ENCODE measurements at places on chromosomes 7 and 10.

DNA sequence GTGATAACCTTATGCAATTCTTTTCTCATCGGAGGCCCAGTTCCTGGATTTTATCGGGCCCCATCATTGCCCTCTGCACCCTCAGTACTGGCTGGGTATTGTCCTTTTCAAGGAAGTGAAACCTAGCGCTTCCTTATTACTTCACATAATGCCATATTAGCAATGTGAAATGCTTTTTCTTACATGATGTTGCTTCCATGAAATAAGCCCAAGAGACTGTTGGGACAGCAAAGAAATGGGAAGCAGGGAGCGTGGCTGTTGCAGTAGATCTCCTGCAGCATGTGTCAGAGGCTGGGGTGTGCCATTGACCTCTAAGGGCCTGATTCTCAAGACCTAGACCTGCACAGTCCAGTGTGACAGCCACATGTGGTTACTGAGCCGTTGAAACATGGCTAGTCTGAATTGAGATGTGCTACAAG, 8.1 kb downstream of the CHN2 start:
- DNase-seq, result peak; percentile 53

DNA sequence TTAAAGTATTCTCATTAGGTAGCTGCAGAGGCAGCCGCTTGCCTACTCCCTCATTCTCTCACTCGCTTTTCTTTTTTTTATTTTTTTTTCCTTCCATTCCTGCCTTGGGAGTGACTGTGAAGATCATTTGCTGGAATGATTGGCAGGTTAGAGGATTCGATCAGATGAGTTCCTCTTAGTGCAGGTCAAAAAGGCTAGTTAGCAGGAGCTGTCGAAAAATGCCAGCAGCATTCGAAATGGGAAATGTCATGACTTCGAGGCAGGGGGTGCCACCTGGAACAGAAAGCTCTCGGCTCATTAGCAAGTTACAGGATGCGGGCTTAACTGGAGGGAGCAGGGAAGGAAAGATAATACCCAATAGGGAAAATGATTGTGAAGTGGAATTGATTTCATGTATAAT, 137.5 kb upstream of the FZD1 start:
- DNase-seq, result no peak

GRCh38 chr7:108136191-108136688, 6.1 kb upstream of the LAMB4 start:
- DNase-seq, result no peak

DNA sequence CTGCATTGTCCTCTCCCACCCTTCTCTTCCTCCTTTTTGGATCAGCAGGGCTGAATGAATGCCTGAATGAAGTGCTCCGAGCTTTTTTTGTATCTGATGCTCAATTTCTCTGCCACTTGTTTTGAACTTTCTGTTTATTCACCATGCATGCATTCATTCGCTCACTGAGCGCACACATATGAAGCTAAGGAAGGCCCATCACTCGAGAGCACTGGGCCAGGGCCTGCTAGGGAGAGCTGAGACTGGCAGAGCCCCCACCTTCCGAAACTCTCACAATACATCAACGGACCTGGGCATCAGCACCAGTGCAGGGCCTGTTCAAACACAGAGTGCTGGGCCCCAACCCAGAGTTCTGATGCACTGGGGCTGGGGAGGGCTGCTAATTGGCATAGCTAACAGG, 45.7 kb downstream of the RPS24 start:
- DNase-seq, result no peak

DNA sequence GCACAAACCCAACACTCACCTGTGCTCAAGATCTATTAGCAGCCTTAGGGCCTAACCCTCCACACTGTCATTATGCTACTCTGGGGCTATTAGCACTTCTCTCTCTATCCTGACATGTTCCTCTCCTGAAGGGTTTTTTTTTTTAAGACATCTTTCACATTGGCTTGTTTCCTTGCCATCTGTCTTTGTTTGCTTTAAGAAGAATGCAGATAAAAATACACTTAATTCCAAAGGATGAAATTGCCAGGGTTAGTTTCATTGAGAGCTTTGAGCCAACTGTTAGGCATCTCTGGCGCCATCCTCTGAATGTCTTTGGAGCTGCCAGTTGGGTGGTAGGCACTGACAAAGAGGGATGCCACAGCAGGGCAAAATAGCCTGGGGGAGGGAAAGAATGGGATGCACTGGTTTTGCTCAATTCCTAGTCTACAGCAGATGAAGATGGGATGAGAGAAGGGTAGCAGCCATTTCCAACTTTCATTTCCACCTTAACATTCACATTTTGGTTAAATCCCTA, 399.2 kb downstream of the SORCS1 start:
- no peak for DNase-seq

GRCh38 chr10:70651661-70652060, 20.6 kb upstream of the ADAMTS14 start:
- peak; percentile 7 for DNase-seq

DNA sequence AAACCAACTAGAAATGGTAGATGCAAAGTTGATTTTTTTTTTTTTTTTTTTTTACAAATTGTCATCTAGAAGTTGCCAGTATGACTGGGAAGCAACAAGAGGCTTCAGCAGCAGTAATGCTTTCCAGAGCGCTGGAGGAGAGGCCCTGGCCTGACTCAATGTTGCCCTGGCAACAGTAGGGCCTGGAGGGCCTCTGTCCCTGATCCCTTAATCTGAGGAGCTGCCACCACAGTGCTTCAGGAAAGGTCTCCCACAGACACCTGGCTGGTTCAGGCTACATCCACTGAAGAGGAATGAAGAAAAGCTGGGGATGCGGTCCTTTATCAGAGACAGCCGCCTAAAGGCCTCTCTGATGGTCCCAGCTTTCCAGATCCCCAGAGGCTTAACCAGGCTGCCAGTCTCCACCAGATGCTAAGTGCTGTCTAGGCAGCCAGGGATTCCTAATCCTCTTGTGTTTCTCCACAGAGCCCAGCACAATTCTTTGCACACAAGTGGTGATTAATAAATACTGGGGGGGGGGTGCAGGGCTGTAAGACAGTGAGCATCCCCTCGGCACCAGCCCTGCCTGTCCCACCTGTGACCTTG, 33.7 kb downstream of the ZNF777 start:
- DNase-seq, result no peak

DNA sequence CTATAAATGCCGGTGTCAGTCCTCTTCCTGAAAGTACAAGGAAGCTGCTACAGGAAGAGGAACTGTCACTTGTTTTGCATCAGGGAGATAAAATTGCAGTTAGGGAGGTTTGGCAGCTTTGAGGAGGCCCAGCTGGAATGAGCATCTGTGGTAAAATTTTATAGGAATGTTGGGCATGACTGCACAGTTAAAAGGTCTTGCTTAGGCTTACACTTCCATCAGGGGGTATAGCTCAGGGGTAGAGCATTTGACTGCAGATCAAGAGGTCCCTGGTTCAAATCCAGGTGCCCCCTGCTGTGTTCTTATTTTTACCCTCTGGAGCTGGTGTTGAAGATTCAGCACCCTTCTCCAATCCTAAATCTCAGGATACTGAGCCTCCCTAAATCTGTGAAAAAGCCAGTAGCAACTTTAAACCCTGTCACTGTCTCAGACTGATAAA, 65.9 kb downstream of the ZNF467 start:
- DNase-seq, result no peak

DNA sequence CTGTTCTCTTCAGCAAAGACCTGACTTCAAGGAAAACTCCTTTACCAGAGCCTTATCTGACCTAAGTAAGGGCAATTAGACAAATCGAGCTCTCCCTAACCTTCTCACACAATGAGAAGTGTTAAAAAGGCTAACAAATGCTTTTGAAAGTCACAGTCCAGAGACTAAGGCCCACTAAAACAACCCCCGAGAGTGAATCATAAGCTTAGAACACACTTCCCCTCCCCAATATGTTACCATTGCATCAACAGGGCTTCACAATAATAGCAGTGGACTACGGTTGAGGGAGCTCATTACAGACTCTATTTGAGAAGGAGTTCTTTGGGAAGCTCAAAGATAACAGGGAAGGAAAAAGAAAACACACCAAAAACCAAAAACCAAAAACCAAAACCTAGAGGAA, 28.6 kb upstream of the ZEB1 start:
- no peak for DNase-seq

DNA sequence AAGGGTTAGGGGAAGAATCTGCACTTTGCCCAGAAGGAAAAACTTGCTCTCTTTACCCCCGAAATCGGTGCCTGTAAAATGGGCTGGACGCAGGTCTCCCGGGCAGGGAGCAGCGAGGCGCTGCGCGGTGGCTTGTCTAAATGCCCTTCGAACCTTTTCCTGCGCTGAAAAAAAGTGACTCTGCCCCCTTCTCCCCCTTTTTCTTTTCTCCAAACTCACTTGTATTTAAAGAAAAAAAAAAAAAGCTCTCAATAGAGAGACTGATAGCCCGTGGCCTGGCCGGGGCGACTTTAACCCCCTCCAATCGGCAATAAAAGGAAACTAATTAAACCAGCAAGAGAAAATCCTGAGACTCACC, 286 bp downstream of the SP8 start:
- DNase-seq, result no peak

- DNase-seq, result peak; percentile 53
These were observed 164.4 kb downstream of the GLRX3 start for GRCh38 chr10:130300608-130301020.

- no peak for DNase-seq
These were observed 70.0 kb upstream of the FAM13C start for GRCh38 chr10:59432207-59432900.

DNA sequence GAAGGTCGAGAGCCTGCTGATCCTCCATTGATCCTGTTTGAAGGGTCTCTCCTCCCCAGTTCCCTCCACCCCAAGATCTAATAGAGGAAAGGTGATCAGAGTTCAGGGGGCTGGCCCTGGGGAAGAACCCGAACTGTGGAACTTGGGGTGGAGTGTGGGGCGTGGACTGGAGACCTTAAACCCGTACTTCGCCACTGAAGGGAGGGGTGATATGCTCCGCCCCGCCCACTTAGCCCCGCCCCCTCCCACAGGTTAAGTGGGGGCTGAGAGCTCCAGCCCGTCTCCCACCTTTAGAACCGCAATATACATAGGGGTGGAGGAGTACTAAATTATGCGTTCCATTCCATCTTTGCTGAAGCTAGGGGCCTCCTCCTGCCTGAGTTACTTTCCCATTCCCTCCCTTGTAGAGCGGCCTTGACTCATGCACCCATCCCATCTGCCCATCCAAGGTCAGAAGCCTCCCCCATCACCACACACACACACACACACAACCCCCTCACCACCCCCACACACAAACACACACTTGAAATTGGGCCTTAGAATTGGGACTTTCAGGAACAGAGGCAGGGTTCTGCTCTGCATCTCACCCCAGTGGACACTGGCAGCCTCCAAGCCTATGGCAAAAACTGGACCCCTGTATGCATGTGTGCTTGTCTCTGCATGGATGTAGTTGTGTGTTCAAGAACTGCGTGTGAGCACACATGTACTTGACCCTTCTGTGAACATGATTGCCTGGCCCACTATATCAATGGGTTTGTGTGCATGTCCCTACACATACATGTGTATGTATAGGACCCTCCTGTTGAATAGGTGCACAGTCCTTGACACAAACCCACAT, 991 bp downstream of the SEMA4G start:
- DNase-seq, result peak; percentile 41

- no peak for DNase-seq
These were observed 67.7 kb upstream of the AQP1 start for GRCh38 chr7:30843741-30844482.

DNA sequence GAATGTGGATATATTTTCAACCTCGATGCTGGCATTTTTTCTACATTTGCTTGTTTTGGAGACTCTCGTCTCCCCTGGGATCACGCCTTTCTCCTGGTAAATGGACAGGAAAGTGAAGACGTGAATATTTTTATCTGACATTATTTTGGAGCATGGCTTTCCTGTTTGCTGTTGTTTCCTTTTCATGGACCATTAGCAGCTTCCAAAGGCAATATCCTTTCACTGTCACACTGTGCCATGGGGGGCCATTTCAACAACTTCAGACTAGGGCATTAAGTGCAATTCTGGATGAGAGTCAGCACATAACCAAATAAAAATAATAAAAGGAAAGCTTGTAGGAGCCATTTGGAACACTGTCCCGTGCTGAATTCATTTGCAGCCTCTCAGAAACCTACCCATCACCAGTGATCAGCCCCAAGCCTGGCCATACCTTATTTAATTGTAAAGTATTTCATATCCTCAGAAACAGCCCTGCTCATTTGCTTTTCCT, 75.9 kb upstream of the NEUROD6 start:
- DNase-seq, result no peak

- no peak for DNase-seq
These were observed 517.4 kb downstream of the CCSER2 start for GRCh38 chr10:84845628-84846261.

DNA sequence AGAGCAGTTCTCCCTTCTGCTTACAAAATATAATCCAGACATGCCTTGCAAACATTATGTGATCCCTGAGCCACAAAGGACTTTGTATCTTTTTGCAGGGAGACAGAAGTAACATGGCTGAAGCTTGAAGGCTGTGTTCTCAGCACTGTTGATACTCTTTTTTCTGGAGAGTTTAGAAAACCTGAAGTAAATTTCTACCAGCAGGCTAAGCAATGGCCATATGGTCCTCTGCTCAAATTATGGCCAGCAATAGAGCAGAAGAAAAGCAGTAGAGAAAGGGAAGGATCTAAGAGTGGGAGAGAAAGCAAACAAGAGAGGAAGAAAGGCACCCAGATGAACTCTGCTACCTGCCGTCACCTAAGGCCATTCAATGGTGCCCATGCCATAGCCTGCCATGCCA, 98.4 kb downstream of the ABLIM1 start:
- no peak for DNase-seq

DNA sequence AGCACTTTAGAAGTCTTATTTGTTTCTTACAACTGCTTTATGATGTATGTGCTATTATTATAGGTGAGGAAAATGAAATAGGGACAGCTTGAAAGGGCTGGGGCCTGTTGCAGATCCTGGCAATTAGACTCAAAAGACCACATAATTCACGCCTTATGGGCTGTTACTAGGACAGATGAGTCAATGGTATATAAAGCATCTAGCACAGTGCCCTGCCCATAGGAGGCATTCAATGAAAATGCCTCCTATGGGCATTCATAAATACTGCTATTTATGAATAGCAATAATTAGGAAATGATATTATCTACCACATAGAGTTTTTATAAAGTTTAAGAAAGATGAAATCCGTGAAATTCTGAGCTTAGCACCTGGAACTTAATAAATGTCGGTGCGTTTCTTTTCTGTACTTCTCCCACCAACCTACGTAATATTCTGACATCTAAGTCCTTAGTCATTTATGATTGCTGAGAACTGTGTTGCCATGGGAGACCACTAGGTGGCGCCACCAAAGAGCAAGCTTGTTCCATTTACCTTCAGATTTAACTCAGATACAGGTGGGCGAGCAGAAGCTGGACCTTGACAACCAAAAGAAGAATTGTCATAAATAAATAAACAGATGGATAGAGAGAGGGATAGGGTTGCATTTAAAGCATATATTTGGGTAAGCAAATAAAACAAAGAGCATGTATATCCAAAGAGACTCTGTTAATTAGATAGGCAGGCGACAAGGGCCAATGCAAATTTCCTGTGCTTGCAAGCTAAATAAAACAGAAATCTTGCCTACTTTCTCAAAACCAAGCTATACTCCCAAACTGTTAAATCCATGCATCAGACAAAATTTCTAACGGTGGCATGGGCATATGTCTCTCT, 699.9 kb downstream of the INHBA start:
- DNase-seq, result peak; percentile 19

- DNase-seq, result no peak
These were observed 135.9 kb downstream of the PTPN20 start for GRCh38 chr10:47047127-47047504.
